ENCODE measurements at places on chromosomes 2 and 18.

DNA sequence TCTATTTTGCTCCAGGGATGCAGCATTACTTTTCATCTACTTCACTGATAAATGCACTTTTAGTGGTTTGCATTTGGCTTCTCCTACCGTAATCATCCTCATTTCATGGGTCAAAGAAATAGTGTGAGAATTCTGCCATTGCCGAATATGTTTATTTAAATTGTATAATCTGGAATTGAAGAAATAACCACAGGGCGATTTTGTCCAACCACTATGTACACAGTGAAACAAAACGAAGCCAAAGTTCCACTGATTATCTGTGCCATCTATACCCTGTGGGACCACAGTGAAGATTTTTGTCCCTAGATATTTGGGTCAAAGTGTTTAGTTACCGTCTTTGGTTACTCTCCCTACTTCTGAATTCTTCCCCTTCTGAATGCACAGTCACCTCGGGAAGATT lies 888.6 kb upstream of the NRXN1 start:
- DNase-seq, result no peak

GRCh38 chr2:121455446-121455845 lies 75.2 kb upstream of the RNU4ATAC start:
- no peak for DNase-seq

- DNase-seq, result no peak
These were observed 795 bp upstream of the SETBP1 start for GRCh38 chr18:44679914-44680272.

GRCh38 chr2:136045344-136045743 lies 59.9 kb upstream of the DARS1 start:
- no peak for DNase-seq

DNA sequence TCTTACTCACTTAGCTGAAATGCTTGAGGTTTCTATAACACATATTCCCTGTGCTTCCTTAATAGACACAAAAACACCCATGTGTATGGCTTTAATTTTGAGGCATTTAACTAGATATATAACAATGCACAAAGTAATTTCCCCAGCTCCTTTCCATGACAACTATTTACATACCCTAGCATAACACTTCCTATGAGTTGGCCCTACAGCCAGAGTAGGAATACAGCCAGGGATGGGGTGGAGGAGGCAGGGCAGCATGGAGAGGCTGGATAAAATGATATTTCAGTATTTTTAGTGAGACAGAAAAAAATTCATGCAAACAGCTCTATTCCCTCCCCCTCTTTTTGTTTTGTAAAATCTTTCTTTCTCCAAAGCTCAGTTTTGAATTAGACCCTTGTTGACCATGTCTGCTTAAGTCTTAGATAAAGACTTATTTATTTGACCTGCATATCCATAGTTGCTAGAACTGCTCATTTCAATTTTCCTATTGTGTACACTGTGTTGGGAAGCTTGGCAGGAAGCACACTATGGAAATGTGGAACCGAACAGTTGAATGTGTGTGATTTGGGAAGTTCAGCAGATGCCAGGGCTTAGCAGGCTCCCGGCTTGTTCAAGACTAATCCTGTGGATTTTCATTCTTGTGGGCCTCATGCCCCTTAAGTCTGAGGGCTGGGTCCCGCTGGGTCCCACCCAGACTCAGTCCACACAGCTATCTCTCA lies 11.2 kb upstream of the B3GNT2 start:
- DNase-seq, result no peak

DNA sequence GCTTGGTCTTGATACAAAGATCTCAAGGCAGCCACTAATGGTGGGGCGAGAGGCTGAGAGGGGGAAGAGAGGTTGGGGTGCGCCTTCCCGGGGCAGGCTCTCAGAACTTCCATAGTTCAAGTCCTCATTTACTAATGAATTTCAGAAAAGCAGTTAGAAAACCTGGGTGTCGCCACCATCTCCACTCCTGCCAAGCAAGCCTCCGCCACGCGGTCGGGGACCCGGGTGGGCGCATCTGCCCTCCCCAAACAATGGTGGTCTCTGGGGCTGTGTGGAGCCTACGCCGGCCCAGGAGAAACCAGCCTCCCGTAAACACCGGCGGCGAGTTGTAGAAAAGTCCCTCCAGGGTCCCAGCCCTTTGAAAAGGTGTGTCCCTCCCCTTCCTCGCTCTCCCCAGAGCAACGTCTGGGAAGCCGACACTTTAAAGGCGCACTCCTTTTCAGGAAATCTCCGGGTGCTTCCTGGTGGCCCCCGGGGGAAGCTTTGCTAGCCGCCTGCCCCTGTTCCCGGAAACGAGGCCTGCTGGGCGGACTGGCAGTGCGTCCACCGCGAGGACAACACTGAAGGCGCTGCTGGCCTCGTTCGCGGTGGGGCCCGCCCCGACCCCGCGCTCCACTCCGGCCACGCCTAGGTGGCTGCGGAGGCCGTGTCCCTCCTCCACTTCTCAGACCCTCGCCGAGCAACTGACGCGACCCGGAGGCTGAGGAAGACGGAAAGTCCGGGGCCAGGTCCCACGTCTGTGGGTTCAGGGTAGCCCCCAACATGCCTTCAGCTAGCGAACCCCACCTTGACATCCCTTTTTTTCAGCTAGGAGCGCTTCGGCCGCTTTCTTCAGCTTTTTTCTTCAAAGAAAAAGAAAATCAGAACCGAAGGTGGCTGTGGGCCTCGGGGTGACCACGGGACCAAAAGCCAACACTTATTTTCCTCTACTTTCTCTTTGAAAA lies 16.8 kb downstream of the EVX2 start:
- DNase-seq, result no peak

DNA sequence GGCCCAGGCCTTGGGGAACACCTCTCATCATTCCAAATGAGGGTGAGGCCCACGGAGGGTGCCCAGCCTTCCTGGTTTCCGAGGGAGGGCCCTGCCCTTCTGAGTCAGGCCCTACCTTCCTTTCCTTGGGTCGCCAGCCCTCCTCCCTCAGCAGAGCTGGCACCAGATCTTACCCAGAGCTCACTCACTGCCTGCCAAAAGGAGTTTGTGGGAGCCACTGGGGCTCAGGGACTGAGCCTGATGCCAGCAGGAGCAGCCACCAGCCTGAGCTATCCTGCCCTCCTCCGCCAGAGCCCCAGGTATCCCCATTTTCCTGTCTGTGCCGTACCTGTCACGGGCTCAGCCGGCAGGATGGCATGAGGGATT lies 64.1 kb downstream of the NRP2 start:
- no peak for DNase-seq

DNA sequence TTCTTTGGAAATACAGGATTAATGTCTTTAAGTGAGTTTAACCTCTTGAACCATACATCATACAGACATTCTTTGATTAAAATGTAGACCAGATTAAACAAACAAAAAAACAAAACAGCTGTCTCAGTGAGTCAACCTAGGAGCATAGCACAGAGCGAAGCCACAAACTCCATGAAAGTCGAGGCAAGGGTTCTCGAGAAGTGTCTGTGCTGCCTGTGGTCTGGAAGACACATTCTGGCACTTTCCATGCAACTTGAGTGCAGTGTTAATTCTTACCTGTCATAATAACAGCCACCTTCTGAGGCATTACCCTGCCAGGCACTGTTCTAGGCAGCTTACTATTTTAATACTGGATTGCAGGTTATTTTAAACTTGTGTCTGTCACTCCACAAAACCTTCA lies 435.5 kb upstream of the MMADHC start:
- no peak for DNase-seq

DNA sequence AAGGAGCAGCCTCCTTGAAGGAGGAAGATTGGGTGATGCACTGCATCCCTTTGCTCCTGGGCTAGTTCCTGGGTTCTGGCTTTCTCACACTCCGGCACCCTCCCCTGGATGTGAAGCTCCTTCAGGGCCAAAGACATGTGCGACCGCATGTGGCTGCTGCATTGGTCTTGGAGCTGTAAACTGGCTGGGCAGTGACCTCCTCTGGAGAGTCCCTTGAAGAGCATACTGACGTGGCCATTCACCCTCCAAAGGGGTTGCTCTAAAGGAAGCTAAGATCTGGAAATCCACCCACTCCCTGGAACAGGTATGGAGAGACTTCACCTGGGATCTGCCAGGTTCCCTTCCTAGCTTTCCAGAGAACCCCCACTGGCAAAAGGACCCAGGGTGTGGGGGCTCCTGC lies 62.1 kb downstream of the TMEM17 start:
- no peak for DNase-seq

DNA sequence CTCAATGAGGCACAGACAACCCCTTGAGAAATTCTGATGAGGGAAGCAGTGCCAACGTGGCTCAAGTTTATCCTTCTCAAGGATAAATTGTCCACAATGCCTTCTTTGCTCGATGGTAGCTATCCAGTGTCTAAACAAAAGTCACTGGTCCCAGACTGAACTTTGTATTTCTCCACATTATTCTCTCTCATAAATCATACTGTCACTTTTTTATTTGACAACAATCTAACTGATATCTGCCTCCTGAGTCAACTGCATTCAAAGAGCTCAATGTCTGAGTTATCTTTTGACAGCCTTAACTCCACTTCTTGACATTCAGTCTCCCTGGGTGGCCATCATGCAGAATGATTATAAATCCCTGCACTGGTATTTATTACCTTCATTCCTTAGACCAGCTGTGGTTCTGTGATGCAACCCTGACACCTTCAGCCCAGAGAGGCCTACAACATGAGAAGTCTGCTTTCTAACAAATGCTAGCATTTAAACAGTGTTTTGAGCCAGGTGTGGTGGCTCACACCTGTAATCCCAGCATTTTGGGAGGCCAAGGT lies 38.2 kb downstream of the IMMT start:
- DNase-seq, result no peak

GRCh38 chr2:234454433-234454832 lies 42.4 kb downstream of the ARL4C start:
- no peak for DNase-seq

- no peak for DNase-seq
These were observed 193.8 kb downstream of the PAX3 start for GRCh38 chr2:222105046-222105445.

- no peak for DNase-seq
These were observed 16.0 kb upstream of the IKZF2 start for GRCh38 chr2:213167271-213167930.

DNA sequence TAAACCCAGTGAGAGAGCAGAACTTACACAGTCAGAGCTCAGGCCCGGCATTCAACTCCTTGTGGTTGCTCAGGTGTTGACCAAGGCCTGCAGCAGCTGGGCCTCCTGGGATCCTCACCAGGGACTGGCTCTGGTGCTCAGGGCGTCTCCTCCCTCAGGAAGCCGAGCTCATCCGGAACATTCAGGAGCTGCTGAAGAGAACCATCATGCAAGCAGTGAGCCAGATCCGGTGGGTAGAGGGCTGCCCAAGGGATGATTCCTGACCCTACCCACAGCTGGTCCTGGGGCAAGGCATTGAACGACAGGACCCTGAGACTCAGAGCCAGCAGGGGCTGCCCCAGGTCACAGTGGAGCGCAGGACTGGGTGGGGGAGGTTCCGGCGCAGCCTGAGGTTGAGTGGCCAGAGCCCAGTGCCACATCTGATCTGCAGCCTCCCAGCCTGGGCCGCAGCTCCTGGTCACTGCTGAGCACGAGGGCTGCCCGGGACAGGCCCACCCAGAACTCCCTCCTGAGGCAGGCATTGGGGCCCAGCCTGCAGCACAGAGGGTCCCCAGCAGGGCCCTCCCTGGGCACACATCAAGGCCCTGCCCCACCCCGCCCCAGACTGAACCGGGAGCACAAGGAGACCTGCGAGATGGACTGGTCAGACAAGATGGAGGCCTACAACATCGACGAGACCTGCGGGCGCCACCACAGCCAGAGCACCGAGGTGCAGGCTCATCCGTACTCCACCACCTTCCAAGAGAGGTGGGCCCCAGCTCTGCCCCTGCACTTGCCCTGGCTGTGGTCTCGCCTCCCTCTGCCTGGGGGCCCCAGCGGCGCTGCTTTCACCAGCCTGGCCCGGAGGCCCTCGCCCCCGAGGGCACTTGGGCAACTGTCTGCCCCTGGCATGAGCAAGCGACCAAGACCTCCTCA lies 2.4 kb downstream of the TEKT4 start:
- DNase-seq, result no peak

DNA sequence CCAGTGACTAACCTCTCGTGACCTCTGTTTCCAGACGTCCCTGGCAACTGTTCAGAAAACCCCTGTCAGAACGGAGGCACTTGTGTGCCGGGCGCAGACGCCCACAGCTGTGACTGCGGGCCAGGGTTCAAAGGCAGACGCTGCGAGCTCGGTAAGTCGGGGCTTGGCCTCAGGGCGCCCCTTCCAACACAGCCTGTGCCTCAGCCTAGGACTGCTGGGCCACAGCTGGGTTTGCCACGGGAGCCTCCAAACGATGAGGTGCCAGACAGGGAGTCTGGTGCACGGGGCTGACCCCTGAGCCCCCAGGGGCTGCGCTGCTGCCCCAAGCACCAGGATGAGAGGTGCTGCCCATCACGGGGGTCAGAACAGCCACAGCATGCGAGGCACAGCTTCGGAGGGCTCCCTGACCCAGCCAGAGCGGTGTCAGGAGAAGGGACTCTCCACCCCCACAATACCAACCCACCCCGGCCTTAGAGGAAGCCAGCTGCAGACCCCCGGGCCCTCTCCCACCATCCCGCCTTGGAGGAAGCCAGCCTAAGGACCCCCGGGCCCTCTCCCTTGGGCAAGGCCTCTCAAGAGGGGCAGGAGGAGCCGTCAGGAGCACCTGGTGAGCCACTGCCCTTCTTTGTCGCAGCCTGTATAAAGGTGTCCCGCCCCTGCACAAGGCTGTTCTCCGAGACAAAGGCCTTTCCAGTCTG lies 20.3 kb downstream of the MTERF4 start:
- DNase-seq, result no peak

- no peak for DNase-seq
These were observed 111.8 kb downstream of the UGGT1 start for GRCh38 chr2:128202791-128203190.

- no peak for DNase-seq
These were observed 36.2 kb upstream of the IGFBP2 start for GRCh38 chr2:216596980-216597509.

- DNase-seq, result no peak
These were observed 187.3 kb downstream of the PID1 start for GRCh38 chr2:229083606-229084340.

- no peak for DNase-seq
These were observed 11.9 kb downstream of the ZNF516 start for GRCh38 chr18:76482971-76483691.

DNA sequence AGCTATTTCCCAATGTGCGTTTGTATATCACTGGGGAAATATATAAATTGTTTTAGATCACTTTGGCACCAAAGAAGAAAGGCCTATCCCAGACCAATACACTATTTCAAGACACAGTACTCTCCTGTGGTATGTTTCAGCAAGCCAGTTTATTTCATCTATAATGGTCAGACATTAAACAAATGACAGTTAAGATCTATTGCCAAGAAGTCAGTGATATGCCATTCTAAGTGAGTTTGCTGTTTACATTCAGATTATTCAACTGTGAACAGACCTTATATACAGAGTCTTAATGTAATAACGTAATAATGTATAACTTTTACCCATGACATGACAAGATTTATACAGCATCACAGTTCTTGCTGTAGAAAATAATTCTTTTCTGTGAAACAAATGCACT lies 352.7 kb downstream of the CDH7 start:
- no peak for DNase-seq

- no peak for DNase-seq
These were observed 319.3 kb upstream of the MMADHC start for GRCh38 chr2:149906886-149907285.

Measured in activated CD8-positive, alpha-beta memory T cell treated with anti-CD3 and anti-CD28 coated beads for 4 hours (primary cell).